Heart left ventricle (tissue), 16 donors: ENCODE measurements at places on chromosomes 3 and 15. TPM values are rescaled to one million over a fixed set of nuclear protein-coding genes. Genes with fewer than 3 reads are reported as not detected.

Gene GABRG3
- not detected for polyA plus RNA-seq

DNA sequence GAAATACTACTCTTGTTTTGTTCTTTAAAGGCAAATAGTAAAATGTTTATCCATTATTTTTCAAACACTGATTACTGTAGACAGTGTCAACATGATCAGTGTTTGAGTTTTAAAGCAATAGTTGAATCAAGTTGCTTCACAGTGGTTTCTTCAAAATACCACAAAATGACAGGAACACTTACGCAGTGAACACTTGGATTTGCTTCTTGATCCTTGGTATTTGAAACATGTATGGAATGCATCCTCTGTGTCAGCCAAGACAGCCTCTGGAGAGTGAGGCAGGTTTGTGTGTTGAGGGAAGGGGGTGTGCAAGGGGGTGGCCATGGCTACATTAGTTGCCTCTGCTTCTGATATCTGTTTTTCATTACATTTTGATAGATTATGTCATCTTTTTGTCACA lies 413.0 kb downstream of the RBMS3 start:
- no peak for DNase-seq

DNA sequence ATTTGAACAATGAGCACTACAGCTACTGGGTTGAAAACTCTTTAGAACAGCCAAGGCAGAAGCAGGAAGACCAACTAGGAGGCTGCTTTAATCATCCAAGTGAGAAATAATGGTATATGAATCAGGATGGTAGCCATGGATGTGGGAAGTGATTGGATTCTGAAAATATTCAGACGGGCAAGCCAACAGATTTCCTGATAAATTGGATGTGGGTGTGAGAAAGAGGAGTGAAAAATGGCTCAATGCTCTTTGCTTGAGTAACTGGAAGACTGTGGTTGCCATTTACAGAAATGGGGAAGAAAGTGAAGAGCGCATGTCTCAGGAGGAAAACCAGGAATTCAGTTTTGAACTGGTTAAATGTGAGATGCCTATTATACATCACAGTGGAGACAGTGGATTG lies 50.4 kb downstream of the ISL2 start:
- no peak for DNase-seq

- DNase-seq = no peak
These were observed 15.2 kb downstream of the MRPS22 start for GRCh38 chr3:139358841-139359562.

Gene ANKRD63
- not detected for polyA plus RNA-seq

Gene ZMAT3
- polyA plus RNA-seq = 5.7 TPM

- DNase-seq = no peak
These were observed 168.7 kb downstream of the GREM1 start for GRCh38 chr15:32886459-32886858.

GRCh38 chr15:31278061-31278445 lies 48.6 kb upstream of the KLF13 start:
- no peak for DNase-seq

GRCh38 chr15:35555244-35555643 lies 9.3 kb upstream of the DPH6 start:
- DNase-seq = no peak

- no peak for DNase-seq
These were observed 306.5 kb upstream of the SLITRK3 start for GRCh38 chr3:165502707-165503106.

DNA sequence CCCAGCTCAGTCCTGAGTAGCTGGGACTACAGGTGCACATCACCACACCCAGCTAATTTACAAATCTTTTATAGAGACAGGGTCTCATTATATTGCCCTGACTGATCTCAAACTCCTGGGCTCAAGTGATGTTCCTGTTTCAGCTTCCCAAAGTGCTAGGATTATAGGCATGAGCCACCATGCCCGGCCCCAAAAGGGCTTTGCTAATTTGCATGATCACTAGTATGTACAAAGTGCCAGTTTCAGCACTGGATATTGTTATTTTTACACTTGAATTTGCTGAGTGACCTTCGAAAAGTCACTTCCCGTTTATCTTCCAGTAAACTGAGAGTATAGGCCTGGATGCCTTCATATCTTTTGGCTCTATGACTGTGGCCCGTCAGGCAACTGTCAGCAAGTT lies 12.2 kb downstream of the CLN6 start:
- DNase-seq = no peak

DNA sequence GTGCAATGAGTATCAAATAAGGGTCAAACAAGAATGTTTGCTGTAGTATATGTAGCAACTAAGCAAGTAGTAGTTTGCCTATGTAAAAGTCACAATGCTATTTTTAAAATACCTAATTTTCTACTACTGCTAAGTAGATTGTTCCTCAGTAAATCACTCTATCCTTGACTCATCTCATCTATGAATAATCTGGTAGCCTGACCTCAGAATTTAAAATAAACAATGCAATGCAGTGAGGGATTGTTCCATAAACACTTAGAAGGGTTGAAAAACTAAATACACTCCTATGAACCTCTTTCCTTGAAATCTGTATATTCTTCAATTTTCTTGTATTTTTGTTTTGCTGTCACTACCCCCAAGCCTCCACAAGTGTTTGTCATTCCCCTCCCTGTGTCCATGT lies 253.3 kb downstream of the TBC1D5 start:
- no peak for DNase-seq

Gene LACTB
- polyA plus RNA-seq = 21.6 TPM

- DNase-seq = peak; percentile 14
These were observed 736 bp downstream of the ARHGEF26 start for GRCh38 chr3:154121701-154122551.

Gene SPSB4
- 5.7 TPM for polyA plus RNA-seq

Gene CA12
- polyA plus RNA-seq = 0.04 TPM

GRCh38 chr15:100394736-100395440 lies 53.1 kb upstream of the ADAMTS17 start:
- no peak for DNase-seq

Gene CPNE9
- not detected for polyA plus RNA-seq

- DNase-seq = no peak
These were observed 1.6 kb downstream of the GOLGB1 start for GRCh38 chr3:121747976-121748375.

DNA sequence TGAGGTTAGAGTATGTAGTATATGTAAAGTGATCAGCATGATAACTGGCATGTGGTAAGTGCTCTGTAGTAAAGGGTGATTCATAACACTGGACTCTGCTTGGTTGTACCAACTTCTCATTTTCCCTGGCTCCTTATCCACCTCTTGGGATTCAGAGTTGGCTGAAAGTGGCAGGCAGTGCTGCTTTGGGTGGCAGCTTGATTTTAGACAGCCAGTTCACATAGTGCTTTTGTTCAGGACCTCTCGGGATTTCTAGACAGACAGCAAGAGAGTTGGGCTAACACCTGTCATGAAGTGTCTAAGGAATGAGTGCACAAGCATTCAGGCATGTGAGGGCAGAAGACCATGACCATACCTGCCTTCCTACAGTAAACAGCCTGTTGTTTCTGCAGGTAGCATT lies 69.0 kb downstream of the RBM6 start:
- no peak for DNase-seq

Gene P2RY1
- 1.2 TPM for polyA plus RNA-seq

GRCh38 chr15:99412082-99412481 lies 153.7 kb upstream of the MEF2A start:
- no peak for DNase-seq

Gene MAP1A
- 6.0 TPM for polyA plus RNA-seq

DNA sequence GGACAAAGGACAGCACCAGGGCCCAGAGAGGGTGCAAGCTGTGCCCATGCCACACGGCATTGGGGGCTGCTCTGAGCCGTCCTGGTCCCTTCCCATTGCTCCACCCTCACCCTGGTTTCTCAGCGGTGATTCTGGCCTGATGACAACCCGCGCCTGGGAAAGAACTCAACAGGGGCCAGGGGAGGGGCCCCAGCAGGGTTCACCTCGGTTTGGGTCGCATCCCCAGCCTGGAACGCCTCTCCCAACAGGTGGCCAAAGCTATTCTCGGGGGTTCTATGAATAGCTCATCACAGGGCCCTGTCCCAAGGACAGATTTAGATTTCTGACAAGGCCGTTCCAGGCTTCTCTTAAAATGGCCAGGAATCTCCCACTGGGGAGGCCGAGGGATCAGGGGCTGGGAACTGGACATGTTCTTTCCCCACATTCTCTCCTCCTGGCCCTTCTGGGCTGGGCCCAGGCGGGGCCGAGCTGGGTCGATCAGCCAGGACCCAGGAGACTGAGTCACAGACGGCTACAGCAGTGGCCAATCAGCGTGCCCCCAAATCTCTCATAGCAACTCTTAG lies 17.9 kb downstream of the GRIP2 start:
- peak; percentile 91 for DNase-seq

Gene SERPINI1
- polyA plus RNA-seq = 7.9 TPM
